ENCODE measurements at places on chromosomes 6 and 20.

- no peak for DNase-seq
These were observed 203.7 kb downstream of the BMP7 start for GRCh38 chr20:57062696-57063270.

DNA sequence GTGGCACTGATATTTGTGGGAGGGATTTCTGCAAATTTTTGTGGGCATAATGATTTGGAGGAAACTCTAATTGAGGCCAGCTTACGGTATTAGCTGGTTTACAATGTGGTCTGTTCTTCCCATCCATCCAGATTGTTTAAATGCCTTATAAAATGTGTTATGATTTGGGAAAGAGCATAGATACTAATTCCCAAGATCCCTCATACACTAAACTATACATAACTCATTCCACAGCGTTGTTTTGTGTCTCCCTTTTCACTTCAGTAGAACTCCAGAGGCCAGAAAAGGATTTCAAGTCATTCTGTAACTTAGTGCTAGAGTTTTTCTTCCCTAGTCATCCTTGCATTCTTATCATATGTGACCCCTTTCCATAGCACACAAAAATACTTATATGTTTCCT is 292.6 kb upstream of the NT5E start:
- DNase-seq: no peak

GRCh38 chr6:34236131-34236442 is 586 bp upstream of the HMGA1 start:
- DNase-seq: no peak

GRCh38 chr6:116941727-116942126 is 64.7 kb downstream of the RFX6 start:
- DNase-seq: no peak

DNA sequence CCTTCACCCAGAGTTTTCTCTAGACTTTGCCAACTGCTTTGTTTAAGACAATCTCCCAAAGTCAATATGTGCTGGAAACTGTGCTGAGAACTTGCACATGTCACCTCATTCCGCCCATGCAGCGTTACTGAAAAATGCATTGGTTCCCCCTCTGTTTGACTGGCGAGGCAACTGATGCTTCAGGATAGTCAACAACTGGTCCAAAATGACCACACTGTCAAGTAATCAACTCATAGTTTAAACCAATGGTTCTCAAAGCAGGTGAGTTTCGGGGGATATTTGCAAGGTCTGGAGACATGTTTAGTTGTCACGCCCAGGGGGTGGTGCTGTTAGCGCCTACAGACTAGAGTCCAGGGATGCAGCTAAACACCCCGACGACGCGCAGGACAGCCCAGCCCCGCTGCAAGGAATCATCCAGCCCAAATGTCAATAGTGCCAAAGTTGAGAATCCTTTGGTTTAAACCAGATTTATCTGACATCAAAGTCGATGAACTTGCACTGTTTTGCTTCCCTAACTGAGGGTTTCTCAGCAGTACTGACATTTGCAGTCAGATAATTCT is 170.0 kb downstream of the ZNF217 start:
- no peak for DNase-seq

DNA sequence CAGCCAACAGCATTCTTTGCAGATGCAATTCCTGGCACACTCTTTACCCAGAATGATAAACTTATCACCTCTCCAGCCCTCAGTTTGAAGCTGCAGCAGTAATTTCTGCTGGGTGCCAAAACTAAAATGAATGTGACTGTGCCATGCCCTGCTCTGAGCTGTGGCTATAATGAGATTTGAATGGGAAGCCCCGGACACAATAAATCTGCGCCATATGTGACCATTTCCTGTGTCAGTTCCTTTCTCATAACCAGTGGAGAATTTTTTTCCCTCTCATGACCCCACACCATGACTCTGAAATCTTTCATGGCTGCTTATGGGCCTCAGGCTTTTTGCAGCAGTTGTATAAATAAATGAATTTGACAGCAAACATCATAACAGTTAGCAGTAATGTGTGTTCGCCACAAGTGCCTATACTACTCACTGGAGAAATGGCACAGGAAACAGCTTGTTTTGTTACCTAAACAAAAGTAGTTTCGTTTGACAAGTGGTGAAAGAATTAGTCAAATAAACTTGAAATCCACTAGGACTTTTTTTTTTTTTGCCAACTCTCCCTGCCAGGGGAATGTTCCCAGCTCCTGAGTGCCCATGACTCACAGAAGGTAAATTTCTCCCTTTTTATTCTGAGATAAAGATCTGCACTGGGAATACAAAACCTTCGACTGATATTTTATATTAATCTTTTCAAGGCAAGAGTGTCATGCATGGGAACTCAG is 408.4 kb downstream of the PKHD1 start:
- no peak for DNase-seq

DNA sequence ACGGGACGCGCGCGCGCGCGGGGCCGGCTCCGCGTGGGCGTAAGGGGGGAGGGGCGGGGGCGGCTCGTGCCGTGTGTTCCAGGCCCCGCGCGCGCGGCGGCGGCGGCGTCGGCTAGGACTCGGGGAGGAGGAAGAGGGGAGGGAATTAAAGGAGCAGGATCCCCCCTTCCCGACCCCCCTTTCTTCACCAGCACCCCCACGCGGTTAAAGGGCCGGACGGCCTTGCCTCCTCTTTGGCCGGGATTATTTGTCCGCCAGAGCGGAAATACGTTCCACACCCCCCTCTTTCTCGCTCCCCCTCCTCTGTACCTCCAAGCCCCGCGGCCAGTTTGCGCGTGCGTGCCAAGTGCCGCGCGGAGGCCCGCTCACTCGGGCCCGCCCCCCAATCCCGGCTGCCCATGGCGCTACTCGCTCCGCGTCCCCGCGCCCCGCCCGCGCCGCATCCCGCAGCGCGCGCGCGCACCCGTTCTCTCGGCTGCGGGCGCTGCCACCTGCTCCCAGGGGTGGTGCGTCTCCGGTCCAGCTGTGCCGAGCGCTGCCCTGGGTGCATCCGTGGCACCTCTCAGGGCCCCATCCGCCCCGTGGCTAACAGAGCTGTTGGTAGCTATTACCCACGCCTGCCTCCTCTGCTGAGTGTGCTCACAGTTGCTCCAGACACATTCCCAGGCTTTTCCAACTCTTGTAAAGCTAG is at the start of gene ZBTB12:
TSS of gene ZBTB12 (minus strand) at position 134 of the 691 bp plus-strand sequence. CDS start 781 bp downstream, outside the sequence.
- DNase-seq: peak; percentile 87

- no peak for DNase-seq
These were observed 247.7 kb upstream of the FAM83B start for GRCh38 chr6:54598787-54599313.

DNA sequence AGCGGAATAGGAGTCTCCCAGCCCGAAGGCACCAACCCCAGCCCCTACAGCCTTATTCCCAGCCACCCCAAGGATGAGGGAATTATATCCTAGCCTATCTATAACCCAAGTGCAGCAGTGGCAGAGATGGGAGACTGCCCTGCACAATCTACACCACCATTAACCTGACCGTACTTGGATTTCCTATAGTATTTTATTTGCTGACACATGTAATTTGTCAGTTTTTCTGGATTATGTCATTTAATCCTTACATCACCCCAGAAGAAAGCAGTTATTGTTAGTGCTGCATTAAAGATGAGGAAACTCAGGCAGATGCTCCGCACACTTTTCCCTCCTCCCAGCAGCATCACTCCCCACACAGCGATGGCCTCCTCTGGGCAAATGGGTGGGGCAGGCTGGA is 6.0 kb downstream of the BFSP1 start:
- DNase-seq: no peak

DNA sequence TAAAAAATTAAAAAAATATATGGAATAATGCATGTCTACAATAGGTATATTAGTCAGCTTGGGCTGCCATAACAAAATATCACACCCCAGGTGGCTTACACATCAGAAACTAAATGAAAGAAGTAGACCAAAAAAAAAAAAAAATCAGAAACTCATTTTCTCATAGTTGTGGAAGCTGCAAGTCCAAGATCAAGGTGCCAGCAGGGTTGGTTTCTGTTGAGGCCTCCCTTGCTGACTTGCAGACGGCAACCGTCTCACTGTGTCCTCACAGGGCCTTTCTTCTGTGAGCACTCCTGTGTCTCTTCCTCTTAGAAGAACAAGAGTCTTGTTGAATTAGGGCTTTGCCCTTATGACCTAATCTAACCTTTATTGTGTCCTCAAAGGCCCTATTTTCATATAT is 11.4 kb upstream of the GDAP1L1 start:
- no peak for DNase-seq

DNA sequence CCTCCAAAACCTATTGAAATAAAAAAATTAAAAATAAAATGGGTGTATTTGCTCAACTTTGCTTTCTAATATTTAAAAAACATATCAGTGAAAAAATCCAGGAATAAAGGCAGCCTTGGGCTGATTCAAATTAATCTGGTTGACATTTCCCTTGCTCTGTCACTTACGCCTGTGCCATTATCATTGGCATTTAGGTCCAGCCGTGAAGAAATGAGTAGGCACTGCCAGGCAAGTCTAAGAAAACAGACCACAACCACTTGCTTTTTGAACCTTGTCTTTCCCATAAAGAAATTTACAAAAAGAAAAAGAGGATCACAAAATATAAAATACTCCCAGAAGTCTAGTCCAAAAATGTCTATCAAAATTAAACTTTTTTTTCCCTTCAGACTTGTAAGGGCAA is 59.2 kb upstream of the HBS1L start:
- no peak for DNase-seq

DNA sequence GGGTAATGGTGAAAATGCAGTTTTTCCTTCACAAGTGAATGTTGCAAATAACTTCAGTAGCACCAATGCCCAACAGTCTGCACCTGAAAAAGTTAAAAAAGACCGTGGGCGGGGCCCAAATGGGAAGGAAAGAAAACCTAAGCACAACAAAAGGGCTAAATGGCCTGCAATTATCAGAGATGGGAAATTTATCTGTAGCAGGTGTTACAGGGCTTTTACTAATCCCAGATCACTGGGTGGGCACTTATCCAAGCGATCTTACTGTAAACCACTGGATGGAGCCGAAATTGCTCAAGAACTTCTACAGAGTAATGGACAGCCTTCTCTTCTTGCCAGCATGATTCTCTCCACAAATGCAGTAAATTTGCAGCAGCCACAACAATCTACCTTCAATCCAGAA is 64.8 kb upstream of the SMIM8 start:
- no peak for DNase-seq

DNA sequence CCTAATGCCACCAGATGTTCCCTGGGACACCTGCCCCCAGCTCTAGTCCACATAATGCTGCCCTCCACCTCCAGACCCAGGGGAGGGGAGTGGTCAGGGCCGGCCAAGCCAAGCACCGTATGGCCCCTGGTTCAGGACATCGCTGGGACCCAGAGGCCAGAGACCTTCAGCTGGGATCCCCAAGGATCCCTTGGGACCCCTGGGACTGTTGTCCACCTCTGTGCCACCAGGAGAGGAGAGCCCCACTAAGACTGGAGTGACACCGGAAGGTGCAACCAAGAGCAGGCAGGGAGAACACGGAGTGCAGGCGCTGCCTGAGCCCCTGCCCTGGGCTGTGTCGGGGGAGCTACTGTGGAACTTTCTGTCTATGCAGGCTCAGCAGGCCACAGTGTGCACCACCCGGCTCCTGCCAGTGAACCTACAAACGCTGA is 43.6 kb downstream of the CTCFL start:
- DNase-seq: no peak

DNA sequence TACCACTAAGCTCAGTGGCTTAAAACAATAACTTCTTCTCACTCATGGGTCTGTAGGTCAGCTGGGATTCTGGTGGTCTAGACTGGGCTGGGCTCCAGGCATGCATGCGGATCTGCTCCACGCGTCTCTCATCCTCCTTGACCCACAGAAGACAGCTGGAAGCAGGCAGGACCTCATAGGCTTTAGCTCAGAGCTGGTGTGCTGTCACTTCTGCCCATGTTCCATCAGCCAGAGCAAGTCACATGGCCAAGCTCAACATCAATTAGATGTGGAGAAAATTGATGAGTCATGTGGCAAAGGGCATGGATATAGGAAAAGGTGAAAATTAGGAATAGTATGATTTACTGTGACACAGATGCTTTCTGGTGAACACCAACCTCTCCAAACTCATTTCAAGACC is 57.4 kb upstream of the PSMF1 start:
- no peak for DNase-seq

DNA sequence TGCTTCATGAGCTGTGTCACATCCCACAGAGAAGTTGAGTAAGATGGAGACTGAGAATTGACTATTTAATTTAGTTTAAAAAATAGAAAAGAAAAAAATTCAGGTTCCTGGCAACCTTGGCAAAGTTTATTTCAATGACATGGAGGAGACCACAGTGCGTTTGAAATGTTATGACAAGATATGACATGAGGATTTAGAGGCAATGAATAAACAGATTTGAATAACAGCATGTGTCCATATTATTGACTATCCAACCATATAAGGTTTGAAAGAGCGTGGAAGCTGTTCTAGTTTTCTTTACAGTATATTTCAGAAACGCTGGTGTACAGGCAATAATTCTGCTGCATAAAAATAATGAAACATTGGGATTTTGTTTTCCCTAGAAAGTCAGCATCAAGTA is 303.9 kb downstream of the SMOC2 start:
- no peak for DNase-seq

GRCh38 chr6:150949526-150949925 is 84.0 kb downstream of the MTHFD1L start:
- DNase-seq: no peak
